Activated CD4-positive, alpha-beta T cell treated with anti-CD3 and anti-CD28 coated beads for 24 hours (primary cell): ENCODE measurements at places on chromosomes 7 and 10.

DNA sequence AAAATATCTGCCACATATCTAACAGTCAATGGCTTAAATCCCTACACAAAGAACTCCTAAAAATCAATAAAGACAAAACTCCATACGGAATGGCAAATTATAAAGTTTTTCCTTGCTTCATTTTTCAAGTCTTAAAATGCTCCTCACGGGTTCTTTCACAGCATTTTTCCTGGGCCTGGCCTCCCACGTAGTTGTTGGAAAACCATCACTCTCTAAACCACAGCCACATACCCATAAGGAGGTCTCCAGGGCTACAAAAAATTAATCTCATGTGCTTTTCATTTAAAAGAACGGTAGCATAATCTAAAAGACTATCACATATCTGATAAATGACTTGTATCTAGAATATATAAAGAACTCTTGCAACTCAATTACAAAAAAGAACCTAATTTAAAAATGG, 2.9 kb downstream of the COA1 start:
- no peak for DNase-seq

DNA sequence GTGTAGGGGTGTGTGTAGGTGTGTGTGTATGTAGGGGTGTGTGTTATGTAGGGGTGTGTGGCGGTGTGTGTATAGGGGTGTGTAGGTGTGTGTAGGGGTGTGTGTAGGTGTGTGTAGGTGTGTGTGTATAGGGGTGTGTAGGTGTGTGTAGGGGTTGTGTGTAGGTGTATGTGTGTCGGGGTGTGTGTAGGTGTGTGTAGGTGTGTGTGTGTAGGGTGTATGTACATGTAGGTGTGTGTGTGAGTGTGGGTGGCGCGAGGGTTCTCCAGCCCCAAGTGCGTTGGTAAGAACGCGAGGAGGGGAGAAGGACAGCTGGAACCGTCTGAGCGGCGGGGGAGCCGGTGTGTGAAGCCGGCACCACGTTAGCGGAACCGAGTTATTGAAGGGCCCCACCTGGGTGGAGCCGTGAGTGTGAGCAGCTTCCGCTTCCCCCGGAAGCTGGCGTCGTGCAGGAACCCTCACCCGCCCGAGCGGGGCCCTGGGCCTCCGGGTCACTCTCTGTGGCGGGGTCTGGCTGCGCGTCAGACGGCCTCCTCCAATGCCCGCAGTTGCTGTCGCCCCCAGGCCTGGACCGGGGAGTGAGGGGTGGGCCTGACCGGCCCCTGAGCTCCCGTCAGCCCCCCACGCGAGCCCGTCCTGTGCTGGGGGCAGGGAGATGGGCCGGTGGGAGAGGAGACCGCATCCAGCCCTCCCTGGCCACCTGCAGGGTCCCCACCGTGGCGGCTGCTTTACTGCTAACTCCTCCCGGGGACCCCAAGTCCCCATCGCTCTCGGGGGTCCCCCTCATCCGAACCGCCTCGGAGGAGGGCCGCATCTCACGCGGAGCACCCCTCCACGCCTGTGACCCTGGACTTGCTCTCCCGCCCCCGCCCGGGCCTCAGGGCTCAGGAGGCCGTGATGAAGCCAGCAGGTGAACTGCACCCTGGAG, 49.6 kb upstream of the PSMG3 start:
- DNase-seq = no peak

- no peak for DNase-seq
Measured at GRCh38 chr7:148878317-148878716, 5.8 kb downstream of the EZH2 start.

- no peak for DNase-seq
Measured at GRCh38 chr10:114822444-114823076, 980 bp downstream of the FHIP2A start.

GRCh38 chr10:100101192-100102076, 19.8 kb upstream of the CPN1 start:
- DNase-seq = no peak

DNA sequence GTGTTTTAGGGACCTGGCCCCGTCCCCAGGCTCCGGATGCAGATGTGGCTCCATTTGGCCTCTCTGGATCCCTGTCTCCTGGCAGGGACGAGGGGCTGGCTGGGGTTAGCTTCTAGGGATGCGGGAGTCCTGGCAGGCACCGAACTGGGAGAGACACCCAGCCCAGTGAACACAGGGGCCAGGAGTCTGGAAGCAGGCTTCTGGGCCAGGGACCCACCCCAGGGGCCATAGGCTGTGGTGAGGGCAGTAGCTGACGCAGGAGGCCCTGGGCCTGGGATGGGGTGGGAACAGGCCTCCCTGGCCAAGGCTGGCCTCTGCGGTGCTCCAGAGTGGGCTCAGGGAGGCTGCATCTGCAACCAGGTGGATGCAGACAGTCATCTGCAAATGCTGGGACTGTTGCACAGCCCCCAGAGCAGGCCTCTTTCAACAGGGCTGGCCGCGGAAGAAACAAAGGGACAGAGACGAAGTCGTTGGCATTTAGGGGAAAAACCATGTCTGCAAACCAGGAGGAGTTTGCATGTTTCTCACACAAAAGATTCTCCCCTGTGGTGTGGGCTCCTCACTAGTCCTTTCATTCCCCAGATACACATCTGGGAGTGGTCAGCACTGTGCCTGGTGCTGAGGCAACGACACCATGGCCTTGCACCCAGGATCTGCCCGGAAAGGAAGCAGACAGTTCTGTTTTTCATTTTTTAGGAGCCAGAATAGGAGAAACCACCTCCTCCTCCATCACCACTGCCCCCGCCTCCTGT, 36.4 kb upstream of the ZNF488 start:
- DNase-seq = no peak

DNA sequence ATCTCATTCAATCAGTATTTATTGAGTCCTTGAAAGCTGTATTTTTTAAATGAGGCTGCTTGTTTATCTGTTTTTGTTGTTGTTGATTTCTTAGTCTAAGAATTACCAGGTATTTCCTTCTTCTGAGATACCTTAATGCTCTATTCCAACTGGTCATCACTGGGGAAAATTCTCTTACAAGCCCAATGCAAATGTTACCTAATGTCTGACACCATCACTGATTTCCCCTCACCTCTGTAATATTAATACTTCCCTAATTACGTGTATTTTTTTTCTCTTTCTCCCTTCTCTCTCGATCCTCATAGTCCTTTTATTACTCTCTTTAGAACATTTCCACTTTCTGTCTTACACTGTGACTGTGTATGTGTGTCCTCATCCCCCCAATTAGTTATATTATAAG, 13.9 kb downstream of the HDAC9 start:
- DNase-seq = no peak

DNA sequence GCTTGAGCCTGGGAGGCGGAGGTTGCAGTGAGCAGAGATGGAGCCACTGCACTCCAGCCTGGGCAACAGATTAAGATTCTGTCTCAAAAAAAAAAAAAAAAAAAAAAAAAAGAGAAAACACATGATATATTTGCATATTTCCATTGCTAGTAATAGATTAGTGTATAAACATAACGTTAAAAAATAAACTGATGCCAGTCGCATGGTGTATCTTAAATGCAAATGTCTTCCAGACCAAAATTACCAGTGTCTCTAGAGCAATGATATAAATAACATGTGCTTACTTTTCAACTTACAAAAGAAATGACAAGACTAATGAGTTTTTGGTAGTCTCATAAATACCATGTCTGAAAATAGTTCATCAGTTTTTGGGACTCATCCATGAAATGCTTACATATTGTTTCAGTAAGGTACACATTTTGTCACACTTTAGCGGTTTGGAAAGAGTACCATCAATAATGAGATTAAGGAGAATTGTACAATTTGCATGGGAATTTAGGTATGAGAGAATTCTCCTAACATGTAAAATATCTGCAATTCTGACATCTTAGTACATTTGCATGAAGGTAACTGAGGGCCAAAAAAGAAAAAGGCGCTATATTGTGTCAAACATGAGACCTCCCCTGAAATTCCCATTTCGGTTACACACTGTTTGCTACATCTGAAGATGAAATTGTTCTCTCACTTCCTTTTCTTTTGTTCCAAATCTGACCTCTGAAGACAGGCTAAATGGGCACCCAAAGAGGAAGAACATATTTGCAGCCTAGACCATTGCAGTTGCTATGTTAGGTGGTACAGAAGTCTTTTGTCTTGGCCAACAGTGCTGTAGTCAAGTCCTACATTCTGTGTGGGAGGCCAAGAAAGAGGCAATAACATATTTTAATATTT, 51.5 kb upstream of the PIP4K2A start:
- no peak for DNase-seq
